ENCODE measurements at places on chromosomes 13 and 19.

DNA sequence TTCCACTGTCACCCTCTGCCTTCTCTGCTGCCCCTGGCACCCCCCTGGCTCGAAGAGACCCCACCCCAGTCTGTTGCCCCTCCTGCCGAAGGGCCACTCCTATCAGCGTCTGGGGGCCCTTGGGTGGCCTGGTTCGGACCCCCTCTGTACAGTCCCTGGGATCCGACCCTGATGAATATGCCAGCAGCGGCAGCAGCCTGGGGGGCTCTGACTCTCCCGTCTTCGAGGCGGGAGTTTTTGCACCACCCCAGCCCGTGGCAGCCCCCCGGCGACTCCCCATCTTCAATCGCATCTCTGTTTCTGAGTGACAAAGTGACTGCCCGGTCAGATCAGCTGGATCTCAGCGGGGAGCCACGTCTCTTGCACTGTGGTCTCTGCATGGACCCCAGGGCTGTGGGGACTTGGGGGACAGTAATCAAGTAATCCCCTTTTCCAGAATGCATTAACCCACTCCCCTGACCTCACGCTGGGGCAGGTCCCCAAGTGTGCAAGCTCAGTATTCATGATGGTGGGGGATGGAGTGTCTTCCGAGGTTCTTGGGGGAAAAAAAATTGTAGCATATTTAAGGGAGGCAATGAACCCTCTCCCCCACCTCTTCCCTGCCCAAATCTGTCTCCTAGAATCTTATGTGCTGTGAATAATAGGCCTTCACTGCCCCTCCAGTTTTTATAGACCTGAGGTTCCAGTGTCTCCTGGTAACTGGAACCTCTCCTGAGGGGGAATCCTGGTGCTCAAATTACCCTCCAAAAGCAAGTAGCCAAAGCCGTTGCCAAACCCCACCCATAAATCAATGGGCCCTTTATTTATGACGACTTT lies 2.0 kb downstream of the ZFP36 start:
- DNase-seq: no peak

DNA sequence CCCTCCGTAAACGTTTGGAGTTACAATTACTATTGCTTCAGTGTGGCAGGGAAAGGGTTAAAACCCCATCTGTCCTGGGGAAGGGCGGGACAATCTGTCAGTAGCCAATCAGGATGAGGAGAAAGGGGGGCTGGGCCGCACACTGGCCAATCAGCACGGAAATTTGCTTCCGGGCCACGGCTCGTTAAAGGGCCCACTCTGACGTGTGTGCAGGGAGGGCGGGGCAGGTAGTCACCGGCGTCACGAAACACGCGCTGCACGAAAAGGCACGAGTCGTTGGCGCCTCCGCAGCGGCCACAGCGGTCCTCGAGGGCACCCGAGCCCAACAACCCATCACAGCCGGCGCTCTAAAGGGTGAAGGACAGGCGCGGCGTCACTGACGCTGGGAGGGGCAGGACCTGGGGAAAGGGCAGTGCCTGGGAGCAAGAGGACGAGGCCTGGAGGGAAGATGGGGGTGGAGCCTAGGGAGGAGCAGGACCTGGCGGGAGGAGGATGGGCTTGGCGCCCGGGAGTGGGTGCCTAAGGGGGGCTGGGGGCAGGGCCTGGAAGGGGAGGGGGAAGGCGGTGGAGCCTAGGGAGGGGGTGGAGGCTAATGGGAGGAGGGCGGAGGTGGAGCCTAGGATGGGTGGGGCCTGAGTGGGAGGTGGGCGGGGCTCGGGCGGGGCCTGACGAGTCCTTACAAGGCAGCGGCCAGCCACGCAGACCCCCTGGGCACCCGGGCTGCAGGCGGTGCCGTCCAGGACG lies 4.9 kb downstream of the ADAMTSL5 start:
- peak; percentile 92 for DNase-seq

- no peak for DNase-seq
These were observed 28.0 kb downstream of the SH3GL1 start for GRCh38 chr19:4372165-4373012.

DNA sequence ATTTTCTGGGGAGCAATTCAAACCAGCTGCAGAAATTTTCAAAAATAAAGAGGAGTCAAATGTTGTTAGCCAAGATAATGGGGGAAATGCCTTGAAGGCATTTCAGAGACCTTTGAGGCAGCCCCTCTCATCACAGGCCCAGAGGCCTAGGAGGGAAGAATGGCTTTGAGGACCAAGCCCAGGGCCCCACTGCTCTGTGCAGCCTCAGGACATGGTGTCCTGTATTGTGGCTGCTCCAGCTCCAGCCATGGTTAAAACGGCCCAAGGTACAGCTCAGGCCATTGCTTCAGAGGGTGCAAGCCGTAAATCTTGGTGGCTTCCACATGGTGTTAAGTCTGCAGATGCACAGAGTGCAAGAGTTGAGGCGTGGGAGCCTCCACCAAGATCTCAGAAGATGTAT lies 32.1 kb downstream of the NEK5 start:
- DNase-seq: no peak

DNA sequence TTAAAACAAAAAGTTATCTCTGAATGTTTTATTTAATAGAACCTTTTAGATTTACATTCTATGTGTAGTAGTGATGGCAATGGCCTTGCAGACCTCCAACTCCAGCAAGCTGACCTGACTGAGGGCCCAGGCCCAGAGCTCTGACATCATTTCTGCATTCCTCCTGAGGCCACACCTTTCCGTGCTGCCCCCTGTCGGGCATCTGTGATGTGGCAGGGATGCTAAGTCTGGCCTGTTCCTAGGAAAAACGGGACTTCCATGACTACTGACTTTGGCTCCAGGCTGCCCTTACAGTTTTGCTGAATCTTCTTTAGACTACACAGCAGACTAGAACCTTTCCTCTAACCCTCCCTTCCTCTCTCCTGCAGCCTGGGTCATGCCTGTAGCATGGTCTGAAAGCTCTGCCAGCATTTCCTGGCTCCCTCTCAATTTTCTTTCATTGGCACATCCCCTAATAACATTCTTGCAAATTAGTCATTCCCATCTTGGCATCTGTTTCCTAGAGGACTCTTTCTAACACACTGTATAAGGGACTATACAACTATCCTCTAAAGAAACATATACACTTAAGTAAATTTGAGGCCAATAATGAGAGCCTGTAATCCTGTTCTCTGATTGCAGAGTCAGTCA lies 249.1 kb downstream of the GPC5 start:
- no peak for DNase-seq

GRCh38 chr19:24033301-24033962 lies 53.6 kb upstream of the ZNF254 start:
- peak; percentile 85 for DNase-seq

DNA sequence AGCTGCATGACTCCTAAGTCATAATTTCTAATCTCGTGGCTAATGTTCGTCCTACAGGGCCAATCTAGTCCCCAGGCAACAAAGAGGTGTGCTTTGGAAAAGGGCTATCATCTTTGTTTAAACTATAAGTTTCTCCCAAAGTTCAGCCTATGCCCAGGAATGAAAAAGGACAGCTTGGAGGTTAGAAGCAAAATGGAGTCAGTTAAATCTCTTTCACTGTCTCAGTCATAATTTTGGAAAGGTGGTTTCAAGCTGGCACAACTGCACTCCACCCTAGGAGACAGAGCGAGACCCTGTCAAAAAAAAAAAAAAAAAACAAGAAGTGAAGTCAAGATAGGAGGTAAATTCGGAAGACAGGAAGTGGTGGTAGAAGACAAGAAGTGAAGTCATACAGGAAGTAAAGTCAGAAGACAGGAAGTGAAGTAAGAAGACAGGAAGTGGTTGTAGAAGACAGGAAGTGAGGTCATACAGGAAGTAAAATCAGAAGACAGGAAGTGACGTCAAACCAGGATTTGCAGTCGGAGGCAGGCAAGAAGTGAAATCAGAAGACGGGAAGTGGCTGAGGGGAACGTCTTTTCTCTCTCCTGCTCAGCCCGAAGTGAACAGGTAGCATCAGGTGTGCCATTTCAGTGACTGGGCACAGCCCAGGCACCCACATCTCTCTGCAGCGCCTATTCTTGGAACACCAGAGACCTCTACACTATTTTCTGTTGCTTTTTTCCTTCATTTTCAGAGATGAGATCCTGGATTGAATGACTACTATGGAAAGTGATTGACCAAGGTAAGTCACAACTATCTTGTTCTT lies 32.2 kb downstream of the GP6 start:
- DNase-seq: peak; percentile 28

DNA sequence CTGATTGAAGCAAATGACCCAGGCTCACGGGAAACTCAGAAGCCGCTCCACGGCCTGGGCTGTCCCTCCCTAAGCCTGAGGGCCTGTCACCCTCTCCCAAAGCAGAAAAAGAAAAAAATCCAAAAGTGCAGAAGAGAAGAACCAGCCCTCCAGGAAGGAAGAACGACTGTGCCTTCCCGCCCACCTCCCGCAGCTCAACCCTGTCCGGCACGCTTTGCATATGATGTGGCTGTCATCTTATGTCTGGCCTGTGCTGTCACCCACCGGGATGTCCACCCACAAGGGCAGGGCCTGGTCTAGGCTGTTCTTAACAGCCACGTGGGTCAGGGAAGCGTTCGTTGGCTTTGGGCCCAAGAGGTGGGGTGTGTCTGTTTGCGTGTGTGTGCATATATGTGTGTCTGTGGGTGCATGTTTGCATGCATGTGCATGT lies 13.7 kb downstream of the ZBTB7A start:
- no peak for DNase-seq

- DNase-seq: no peak
These were observed 162.6 kb downstream of the TM9SF2 start for GRCh38 chr13:99663908-99664307.

GRCh38 chr19:33780746-33781145 lies 15.9 kb upstream of the KCTD15 start:
- no peak for DNase-seq

GRCh38 chr19:13770013-13770635 lies 4.1 kb upstream of the C19orf53 start:
- no peak for DNase-seq

- DNase-seq: no peak
These were observed 74.2 kb downstream of the TUBGCP3 start for GRCh38 chr13:112513761-112514160.

- no peak for DNase-seq
These were observed 96.6 kb downstream of the ELF1 start for GRCh38 chr13:40922437-40923040.

DNA sequence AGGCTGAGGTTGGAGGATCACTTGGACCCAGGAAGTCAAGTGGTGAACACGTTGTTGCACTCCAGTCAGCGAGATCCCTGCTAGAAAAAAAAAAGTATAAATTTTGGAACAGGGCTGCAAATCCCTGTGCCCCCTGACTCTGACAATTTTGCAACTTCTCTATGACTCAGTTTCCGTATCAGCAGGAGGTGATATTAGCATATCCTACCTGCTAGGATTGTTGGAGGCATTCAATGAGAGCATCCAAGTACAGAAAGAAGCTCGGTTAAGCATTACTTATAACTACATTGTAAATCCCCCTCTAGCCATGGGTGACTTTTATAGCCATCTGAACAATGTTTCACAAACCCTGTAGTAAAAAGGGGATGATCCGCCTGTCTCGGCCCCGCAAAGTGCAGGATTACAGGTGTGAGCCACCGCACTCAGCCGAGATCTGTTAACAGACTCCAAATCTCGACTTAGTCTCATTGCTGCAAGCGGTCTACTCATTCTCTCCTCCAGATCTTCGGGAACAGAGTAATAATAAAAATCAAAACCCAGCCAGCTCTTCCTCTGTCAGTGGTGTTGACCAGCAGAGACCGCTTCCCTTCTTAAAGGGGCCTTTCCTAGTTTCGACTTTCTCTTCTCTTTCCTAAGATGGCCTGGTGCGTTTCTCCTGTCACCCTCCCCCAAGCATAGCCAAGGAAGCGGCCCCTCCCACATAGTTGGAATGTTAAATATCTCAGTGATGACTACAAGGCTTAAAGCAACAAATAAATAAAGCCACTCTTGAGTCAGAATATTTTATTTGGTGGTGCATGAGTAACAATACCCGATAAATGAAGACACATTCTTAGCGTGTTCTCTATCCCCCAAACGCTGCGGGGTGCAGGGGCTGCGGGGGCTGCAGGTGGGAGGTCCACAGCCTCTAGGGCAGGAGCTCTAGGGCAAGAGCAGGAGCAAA lies 10.3 kb upstream of the BICRA start:
- no peak for DNase-seq

- no peak for DNase-seq
These were observed 96.8 kb downstream of the ARHGEF7 start for GRCh38 chr13:111211789-111212516.

DNA sequence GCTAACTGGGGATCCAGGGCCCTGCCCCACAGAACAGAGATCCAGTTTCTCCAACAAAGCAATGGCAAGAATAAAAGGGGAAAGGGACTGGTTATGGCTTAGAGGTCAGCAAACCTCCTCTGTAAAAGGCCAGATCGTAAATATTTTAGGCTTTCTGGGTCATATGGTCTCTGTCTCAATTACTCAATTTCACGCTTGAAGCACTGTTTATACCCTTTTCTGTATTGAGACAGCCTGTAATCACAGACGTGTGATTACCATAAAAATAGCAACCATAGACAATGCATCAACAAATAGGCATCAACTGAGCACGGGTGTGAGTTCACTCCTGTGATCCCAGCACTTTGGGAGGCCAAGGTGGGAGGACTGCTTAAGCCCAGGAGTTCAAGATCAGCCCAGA lies 9.3 kb downstream of the RAB3D start:
- DNase-seq: no peak

DNA sequence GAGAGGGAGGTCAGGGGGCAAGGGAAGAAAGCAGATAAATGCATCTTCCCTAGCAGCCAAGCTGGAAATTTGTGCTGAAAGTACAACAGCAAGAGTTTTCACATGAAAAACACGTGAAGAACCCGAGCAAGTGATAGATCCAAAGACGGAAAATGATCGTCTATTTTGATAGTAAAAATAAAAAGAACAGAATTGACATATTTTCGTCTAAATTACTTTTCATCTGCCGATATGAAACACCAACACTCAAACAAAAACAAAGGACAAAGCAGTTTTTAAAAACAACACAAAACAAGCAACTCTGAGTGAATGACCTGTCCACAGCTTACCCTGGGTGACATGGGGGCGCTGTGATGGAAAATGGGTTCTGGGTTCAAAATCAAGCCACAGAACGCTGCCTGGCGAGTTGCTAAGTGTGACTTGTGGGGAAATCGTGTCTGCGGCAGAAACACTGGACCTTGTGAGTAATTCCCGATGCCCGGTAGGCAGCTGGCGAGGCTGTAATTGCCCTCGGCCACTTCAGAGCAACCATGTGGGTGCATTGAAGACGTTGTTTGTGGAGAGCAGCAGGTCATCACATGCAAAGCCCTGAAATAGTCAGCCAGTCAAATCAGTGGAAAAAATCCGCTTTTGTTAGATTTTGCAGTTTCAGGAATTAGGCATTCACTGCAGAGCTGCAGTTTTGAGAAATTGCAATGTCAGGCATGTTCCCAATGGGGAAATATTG lies 7.4 kb downstream of the SOX1 start:
- no peak for DNase-seq

DNA sequence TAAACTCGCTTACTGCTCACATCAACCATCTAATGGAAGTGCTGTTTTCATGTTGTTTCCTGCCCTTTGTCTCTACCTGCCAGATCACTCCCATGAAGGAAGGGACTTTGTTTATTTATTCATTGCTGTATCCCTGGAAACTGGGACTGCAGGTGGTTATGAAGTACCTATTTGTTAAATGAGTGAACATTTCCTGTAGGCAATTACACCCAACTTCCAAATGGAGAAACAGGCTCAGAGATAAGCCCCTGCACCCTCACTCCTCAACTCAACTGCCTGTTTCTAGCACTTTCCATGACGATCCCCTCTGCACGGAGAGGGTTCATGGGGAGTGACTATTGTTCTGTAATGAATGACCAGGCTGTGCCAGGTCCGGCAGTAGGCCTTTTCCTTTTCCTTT lies 1.9 kb upstream of the SELENOW start:
- DNase-seq: no peak

- no peak for DNase-seq
These were observed 15.2 kb upstream of the THSD1 start for GRCh38 chr13:52421216-52421615.

Data from activated naive CD4-positive, alpha-beta T cell treated with anti-CD3 and anti-CD28 coated beads, Interleukin-2, amount 50 U/mL, for 16 hours (primary cell).